ENCODE measurements at places on chromosomes 2 and 18. TPM values are rescaled to one million over a fixed set of nuclear protein-coding genes. Genes with fewer than 3 reads are reported as not detected.

STARD6 gene
- total RNA-seq, result not detected

DYNAP gene
- not detected for total RNA-seq

ANKRD29 gene
- 16.7 TPM for total RNA-seq

POU3F3 gene
- 0.06 TPM for total RNA-seq

TWIST2 gene
- total RNA-seq, result 8.6 TPM

ABCB11 gene
- total RNA-seq, result 0.02 TPM

PKP4 gene
- total RNA-seq, result 22.2 TPM

SLC9A4 gene
- not detected for total RNA-seq

CELF4 gene
- not detected for total RNA-seq

C2orf80 gene
- not detected for total RNA-seq

CNTNAP5 gene
- total RNA-seq, result not detected

RNPEPL1 gene
- total RNA-seq, result 58.6 TPM

COL6A3 gene
- total RNA-seq, result 0.15 TPM

LAMA1 gene
- total RNA-seq, result 0.02 TPM

PAIP2B gene
- 0.36 TPM for total RNA-seq

ALLC gene
- not detected for total RNA-seq

BOK gene
- total RNA-seq, result 33.8 TPM

AQP12A gene
- total RNA-seq, result not detected

HNMT gene
- total RNA-seq, result 1.4 TPM

VIL1 gene
- 0.44 TPM for total RNA-seq

FEV gene
- not detected for total RNA-seq

FBXO15 gene
- 0.90 TPM for total RNA-seq

DDX18 gene
- 83.3 TPM for total RNA-seq

CYP27C1 gene
- total RNA-seq, result 4.2 TPM

MC2R gene
- not detected for total RNA-seq

CCDC74B gene
- total RNA-seq, result 5.7 TPM

CHRND gene
- not detected for total RNA-seq

BOLL gene
- total RNA-seq, result not detected

ANKRD62 gene
- total RNA-seq, result not detected

FAM124B gene
- total RNA-seq, result not detected

SMCHD1 gene
- 14.8 TPM for total RNA-seq

SLC16A14 gene
- 0.99 TPM for total RNA-seq

SERPINB3 gene
- total RNA-seq, result not detected

SLC8A1 gene
- total RNA-seq, result 0.41 TPM

SH3RF3 gene
- total RNA-seq, result 0.63 TPM

MC5R gene
- not detected for total RNA-seq

HTR2B gene
- total RNA-seq, result not detected

CDK15 gene
- total RNA-seq, result not detected

MDH1B gene
- 1.7 TPM for total RNA-seq

IL1R2 gene
- 0.63 TPM for total RNA-seq

ANKRD30B gene
- total RNA-seq, result not detected

SCTR gene
- total RNA-seq, result not detected

LRATD1 gene
- 0.07 TPM for total RNA-seq

CYP26B1 gene
- total RNA-seq, result 16.2 TPM

STAM2 gene
- 6.9 TPM for total RNA-seq

FTCDNL1 gene
- total RNA-seq, result 2.6 TPM

ABCG8 gene
- total RNA-seq, result not detected

OST4 gene
- 550 TPM for total RNA-seq
